SIG-M5 (cell line): ENCODE measurements at places on chromosomes 7 and 10.

GRCh38 chr7:66503036-66503370 lies 125.7 kb upstream of the KCTD7 start:
- DNase-seq, result no peak

GRCh38 chr10:12716042-12716441 lies 285.5 kb downstream of the CCDC3 start:
- no peak for DNase-seq

DNA sequence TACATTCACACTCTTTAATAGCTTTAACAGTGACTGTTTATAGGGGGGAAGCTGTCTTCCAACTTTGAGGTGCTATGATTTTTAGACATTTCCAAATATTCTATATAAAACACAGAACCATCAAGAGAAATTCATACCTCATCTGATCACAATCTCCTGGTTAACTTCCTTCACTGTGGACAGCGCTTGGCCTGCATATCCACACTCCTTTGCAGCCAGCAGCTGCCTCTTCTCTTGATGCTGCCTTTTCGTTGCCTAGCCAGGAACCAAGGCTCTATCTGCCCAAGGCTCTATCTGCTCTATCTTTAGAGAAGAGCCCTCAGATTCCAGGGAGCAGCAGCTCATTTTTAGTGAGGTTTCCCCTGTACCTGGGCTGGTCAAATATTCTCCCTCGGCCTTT lies 252.0 kb downstream of the PTEN start:
- no peak for DNase-seq

GRCh38 chr7:43767311-43767710 lies 8.8 kb downstream of the BLVRA start:
- DNase-seq, result no peak

DNA sequence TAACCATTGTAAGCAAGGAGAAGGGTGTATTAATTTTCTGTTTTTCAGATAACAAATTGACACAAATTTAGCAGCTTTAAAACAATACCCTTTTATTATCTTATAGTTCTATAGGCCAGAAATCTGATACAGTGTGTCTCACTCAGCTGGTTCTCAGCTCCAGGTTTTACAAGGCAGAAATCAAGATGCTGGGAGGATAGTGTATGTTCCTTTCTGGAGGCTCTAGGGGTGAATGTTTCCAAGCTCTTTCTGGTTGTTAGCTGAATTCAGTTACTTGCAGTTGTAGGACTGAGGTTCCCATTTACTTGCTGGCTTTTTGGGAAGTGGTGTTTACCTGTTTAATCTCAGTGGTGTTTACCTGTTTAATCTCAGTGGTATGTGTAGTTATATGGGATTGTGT lies 125.4 kb downstream of the ADK start:
- no peak for DNase-seq

DNA sequence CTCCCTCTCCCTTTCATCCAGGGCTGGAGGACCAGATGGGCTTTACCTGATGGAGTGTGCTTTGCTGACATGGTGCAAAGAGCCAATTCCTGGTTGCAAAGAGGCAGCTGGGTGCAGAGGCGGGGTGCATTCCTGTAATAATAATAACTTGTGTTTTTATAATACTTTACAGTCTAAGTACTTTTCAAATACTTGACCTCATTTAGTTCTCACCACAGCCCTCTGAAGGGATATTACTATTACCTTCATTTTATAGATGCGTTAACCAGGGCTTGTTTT lies 70.4 kb downstream of the TCF7L2 start:
- DNase-seq, result no peak

DNA sequence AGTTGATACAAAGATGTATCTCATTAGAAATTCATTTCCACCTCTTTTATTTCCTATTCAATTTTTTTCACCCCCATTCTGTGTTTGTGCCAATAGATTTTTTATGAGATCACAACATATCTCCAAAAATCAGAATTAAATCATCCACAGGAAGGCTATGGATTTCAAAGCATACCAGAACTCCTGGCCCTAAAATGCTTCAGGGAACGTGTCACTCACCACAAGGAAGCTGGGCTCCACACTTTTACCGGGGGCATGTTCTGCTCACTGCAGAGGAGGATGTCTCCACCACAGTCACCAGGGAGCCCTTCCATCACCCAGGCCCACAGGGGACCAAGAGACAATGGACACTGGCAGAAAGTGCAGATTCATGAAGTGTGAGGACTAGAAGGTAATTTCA lies 456.8 kb downstream of the KCNMA1 start:
- no peak for DNase-seq

DNA sequence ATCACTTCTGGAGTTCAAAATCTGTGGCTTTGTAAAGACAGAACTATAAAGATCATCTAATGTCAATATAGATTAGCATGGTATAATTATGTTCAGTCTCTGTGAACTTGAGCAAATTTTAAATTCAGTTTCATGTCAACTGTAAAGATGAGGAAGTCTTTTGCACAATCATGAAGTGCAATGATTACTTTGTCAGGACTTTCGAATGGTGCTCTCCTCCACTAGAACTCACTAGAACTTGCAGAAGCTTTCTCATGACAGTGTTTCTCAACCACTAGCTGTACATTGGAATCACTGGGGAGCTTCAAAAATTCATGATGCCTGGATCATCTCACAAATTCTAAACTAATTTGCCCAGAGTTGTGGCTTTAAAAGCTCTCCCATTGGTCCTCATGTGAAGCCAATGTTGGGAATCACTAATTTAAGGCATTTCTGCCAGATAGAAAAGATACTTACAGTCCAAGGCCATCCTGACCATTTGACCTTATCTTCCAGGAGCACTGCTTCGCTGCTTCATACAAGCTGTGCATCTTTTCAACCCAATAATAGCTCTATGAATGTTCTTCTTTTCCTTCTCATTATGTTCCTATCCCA lies 12.9 kb downstream of the OR2AE1 start:
- no peak for DNase-seq

DNA sequence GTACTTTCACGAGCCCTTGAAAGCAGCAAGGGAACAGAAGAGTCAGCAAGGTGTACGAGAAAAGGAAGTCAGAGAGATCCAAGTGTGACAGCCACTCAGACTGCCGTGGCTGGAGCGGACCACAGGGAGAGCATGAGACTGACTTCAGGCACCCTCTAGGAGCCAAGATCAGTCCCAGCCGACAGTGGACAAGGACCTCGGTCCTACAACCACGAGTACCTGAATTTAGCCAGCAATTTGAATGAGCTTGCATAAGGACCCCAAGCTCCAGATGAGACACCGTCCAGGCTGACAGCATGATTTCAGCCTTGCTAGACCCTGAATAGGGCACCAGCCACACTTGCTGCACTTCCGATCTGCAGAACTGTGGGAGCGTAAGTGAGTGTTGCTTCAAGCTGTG lies 13.7 kb upstream of the EBF3 start:
- DNase-seq, result no peak

DNA sequence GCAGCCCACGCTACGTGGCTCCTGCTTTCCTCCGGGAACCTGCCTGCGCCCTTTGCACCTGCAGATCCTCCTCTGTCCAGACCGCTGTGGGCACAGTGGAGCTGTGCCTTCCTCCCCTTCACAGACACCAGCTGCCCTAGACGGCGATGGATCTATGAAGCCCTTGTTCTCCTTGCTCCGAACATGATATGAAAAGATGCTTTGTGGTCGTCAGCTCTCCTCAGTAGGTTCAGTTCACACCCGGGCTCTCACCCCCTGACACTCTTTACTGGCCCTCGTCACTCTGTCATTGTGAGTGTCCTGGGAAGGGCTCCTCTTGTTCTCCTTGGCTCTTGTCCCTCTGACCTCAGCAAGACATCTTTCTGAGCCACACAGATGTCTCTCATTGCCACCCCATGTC lies 4.2 kb downstream of the ZNF488 start:
- DNase-seq, result no peak

DNA sequence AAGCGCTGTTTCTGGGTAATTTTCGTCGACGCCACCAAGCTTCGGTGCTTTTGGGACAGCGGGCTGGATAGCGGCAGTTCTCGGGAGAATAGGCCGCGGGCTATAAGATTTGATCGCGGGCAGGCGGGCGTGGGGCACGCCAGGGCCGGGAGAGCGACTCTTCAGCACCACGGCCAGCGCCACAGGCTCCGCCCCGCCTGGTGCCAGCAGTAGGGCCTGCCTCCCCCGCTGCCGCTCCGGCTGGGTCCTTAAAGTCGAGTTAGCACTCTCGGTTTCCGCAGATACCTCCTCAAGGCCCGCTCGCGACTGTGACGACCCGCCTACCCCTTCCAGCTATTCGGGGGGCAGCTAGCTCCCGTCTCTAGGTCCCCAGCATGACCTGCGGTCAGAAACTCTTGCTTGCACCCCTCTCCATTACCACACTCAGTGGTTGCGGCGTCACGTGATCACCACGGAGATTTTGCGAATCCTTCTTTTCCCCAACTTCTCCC lies 9.4 kb downstream of the NXPH1 start:
- DNase-seq, result no peak

DNA sequence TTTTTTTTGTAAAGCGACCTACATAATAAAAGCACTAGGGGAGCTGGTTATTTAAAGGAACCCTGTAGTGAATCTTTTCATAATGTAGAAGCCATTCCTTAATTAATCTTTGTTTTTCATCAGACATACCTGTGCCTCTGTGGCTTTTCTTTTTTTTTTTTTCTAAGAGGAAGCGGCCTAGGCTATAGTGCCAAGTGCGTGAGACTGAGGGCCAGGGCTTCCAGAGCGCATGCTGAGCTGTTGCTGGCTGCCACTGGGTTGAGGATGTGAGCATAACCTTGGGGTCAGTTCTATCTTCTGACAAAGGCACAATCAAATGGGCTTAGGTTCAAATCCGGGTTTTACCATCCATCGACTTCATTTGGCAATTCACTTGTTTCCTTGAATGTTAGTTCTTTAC lies 103.7 kb downstream of the NEUROD6 start:
- DNase-seq, result no peak

GRCh38 chr7:136086712-136087111 lies 109.6 kb upstream of the MTPN start:
- no peak for DNase-seq

GRCh38 chr10:120559800-120560199 lies 102.8 kb downstream of the PLPP4 start:
- no peak for DNase-seq
